ENCODE measurements at places on chromosomes 13 and 19.
A peak's percentile ranks its signal among the peaks of the same experiment; 100 is the strongest.

- no peak for DNase-seq
Observed at GRCh38 chr19:5050067-5050656, 81.2 kb downstream of the KDM4B start.

DNA sequence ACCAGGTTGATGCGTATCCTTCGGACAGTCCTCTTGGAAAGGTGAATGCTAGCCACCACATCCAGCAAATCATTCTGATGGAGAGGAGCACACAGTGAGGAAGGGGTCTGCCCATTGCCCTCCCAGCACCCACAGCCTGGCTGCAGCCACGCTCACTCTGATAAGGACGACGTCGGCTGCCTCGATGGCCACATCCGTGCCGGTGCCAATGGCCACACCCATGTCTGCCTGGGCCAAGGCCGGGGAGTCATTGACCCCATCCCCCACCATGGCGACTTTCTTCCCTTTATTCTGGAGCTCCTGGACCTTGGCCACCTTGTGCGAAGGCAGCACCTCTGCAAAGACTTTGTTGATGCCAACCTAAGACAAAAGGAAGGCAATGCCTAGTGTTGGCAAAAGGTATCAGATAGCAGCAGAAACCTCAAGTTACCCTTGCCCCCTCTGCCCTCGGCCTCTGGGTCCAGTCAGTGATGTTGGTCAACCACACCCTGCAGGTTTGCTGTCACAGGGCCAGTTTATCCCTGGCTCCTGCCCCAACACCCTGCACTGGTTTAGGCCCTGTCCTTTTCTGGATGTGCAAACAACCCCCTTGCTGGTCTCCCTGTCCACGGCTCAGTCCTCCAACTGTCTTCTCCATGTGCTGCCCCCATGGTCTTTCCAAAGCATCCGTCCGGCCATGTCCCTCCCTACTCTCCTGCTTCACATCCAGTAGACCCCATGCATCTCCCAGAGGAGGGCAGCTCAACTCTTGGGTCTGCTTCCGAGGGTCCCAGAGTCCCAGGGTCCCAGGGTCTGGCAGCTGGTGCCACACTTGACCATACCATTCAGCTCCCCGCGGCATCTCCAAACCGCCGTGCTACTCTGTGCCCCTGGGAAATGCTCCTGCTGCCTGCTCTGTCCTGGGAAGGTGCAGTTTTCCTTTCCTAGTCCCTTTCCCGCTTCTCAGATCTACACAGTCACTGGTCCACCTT lies 73.6 kb downstream of the ATP7B start:
- no peak for DNase-seq

- DNase-seq: no peak
Observed at GRCh38 chr19:35040826-35041547, 534 bp upstream of the HPN start.

DNA sequence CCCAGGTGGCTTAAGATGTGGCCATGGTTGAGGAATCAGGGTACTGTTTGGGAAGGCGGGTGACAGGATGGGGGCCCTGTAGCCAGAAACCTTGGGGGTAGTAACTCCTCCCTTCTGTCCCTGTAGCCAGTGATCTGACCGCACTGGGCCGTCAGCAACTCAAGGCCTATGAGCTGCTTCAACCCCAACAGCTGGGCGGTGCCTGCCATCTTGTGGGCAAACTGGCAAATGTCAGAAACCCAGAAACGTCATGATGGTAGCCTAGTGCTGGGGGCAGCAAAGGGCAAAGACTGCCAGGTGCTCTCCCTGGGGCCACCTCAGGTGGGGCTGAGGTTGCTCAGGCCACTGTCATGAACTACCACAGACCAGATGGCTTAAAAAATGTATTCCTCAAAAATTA lies 3.5 kb downstream of the COPE start:
- peak; percentile 21 for DNase-seq

GRCh38 chr13:33279414-33280278 lies 5.9 kb downstream of the STARD13 start:
- DNase-seq: peak; percentile 83

DNA sequence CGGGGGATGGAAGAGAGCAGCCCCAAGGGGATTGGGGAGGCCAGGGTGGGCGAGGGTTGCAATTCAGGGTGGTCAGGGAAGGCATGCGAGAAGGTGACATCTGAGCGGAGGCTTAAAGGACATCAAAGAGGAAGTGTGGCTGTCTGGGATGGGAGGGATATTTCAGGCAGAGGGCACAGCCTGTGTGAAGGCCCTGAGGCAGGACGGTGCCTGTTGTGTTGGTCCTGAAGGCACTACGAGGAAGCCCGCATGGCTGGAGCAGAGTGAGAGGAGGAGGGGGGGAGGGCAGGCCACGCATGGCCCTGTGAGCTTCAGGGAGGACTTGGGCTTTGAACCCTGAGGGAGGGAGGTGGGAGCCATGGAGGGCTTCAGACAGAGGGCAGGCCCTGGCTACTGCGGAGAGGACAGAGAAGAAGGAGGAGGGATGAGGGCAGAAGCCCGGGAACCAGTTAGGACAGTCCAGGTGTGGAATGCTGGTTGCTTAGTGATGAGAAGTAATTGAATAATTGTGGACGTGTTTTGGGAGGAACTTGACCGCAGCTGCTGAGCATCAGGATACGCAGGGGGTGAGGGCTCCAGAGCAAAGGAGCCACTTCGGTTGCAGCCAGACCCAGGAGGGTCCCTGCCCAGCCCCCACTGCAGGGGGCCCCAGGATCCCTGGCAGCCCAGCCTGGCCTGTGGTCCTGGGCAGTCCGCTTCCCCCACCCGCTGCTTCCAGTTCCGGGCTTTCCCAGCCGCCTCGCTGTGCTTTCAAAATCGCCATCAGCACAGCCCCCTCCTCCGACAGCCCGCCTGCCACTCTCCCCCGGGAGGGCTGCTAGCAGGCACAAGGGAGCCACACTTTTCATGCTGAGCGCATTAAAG lies 6.2 kb downstream of the TLE6 start:
- peak; percentile 88 for DNase-seq

GRCh38 chr13:62524498-62524897 lies 1108.8 kb upstream of the PCDH20 start:
- no peak for DNase-seq

GRCh38 chr13:29733147-29733611 lies 117.2 kb downstream of the UBL3 start:
- no peak for DNase-seq

- DNase-seq: no peak
Observed at GRCh38 chr13:43764349-43764748, 22.4 kb downstream of the ENOX1 start.

DNA sequence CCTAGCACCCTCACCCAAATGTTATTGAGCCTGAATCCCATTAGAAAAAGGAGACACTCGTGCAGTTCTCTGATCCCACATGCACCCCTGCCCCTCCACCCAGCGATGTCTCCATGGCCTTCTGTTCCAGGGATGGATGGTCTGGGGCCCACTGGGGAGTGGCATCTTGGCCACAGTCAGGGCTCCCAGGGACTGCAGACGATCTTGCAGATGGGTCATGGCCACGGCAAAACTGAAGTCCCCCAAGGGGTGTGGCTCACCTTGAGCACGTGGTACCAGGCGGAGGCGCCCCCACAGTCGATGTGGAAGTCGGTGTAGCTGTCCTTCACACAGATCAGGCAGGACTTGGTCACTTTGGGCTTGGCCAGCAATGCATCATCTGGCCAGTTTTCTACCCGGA lies 130.7 kb downstream of the TUBA3C start:
- DNase-seq: no peak

DNA sequence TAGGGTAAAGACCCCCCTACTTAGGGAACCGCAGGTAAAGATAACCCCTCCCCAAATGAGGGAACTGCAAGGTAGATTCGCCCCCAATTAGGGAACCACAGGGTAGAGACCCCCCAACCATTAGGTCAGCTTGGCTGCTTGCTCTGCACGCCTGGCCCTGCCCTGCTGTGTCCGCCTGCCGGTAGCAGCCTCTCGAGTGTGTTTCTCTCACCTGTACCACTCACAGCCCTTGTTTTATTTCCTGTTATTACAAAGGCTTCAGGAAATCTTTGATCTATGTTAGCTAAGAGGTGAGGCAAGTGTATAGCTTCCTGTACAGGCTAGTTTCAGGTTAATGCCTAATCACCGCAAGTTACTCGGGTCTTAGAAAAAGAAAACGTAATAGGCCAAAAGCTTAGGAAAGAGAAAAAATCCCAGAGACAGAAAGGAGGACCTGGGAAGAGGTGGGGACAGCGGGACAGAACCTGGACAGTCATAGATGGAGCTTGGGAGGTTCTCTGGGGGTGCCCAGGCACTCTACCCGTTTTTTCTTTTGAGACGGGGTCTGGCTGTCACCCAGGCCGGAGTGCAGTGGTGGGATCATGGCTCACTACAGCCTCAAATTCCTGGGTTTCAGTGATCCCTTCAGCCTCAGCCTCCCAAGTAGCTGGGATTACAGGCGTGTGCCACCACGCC lies 23.1 kb upstream of the EIF3G start:
- no peak for DNase-seq

DNA sequence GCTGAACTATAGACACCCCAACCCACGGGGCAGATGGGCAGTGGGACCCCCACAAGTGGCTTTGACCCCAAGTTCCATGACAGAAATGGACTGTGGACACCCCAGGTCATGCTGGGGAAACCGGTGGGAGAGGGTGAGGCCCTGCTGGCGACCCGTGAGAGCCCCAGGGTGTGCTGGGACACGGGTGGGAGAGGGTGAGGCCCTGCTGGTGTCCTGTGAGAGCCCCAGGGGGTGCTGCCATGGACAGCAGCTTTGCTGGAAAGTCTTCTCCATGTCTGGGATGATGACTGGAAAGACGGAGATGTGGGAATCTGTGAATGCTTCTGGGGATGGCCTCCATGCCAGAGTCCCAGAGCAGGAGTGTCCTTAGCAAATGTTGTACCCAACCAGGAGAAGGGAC lies 148.4 kb downstream of the URI1 start:
- no peak for DNase-seq

- DNase-seq: peak; percentile 83
Observed at GRCh38 chr19:3852614-3853254, 16.1 kb downstream of the ZFR2 start.

GRCh38 chr19:5083547-5083965 lies 114.6 kb downstream of the KDM4B start:
- no peak for DNase-seq

GRCh38 chr19:44315883-44316282 lies 11.1 kb upstream of the ZNF235 start:
- no peak for DNase-seq

DNA sequence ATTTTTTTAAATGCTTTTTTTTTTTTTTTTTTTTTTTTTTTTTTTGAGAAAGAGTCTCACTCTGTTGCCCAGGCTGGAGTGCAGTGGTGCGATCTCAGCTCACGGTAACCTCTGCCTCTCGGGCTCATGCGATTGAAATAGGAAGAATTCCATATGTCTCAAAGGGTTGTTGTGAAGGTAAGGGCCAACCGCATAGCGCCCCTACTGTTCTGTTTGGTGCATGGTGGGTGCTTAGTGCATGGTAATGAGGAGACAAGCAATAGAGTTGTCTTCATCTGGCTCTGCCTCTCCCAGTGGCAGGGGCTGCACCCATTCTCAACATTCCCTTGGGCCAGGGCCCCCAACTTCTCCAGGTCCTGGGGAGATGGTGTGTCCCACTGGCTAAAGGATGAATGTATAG lies 68.7 kb downstream of the RASL11A start:
- DNase-seq: peak; percentile 28

DNA sequence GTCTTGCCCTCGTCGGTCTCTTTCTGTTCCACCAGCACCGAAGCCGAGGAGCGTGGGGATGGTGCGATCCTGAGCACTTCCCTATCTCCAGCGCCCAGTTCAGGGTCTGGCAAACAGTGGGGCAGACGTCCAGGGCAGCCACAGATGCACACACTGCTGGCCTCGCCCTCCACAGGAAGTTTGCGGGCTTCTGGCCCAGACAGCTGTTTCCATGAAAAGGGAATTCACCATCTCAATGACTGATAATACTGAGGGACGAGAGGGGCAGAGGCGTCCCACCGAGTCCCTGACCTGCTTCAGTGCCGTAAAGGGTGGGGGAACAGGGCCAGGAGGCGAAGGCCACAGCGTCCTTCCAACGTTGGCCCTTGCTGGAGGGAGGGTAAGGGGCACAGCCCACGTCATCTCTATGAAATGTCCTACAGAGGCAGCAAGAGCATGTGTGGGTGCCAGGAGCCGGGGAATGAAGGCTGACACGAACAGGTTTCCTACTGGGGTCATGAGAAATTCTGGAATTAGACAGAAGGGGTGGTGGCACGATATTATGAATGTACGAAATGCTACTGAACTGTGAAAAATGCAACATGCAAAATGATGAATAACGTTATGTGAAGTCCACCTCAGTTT lies 19.5 kb downstream of the SHC2 start:
- DNase-seq: no peak

GRCh38 chr13:110431425-110432294 lies 124.6 kb downstream of the COL4A2 start:
- no peak for DNase-seq

Measured in fibroblast of skin of right biceps (primary cell).